Nephron progenitor cell (in vitro differentiated cells): ENCODE measurements at places on chromosomes 12 and 14.

DNA sequence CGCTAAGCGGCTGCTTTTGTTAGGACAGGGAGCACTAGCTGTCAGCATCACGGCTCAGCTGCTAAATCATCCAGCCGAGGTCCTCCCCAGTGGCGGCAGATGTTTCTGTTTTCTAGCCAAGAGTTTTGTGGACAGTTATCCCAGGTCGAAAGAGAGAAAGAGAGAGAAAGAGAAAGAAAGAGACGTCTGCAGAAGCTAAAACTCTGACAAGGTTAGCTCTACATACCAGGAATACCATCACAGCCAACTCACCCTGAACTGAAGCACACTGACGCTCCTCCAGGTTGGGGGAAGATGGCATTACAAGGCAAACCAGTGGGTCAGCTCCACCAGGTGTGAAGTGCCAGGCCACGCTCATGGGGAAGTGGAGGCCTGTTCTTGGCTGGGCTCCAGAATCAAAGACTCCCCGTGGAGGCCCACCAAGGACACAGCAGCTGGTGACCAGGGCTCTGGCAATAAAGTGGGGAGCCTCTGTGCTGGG lies 64.9 kb upstream of the DICER1 start:
- DNase-seq = no peak
- H3K4me1 ChIP-seq = peaks cover 84% of the 10 kb centered on the region
- H3K27ac ChIP-seq = peak overlapping the region; percentile 43
- peaks cover 10% of the 10 kb centered on the region for H3K27me3 ChIP-seq

DNA sequence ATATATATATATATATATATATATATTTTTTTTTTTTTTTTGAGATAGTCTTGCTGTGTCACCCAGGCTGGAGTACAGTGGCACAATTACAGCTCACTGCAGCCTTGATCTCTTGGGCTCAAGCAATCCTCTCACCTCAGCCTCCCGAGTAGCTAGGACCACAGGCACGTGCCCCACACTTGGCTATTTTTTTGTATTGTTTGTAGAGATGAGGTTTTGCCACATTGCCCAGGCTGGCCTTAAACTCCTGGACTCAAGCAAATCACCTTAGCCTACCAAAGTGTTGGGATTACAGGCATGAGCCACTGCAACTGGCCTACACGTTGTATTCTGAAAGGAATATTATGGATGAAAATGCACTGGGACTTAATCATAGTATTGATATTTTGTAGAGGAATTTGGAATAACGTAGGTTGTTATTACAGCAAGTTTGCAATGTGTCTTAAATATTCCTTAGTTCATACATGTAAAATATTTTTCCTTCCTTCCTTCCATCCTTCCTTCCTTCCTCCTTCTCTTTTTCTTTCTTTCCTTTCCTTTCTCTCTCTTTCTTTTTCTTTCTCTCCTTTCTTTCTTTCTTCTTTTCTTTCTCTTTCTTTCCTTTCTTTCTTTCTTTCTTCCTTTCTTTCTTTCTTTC lies 862 bp downstream of the KLRB1 start:
- H3K4me1 ChIP-seq = no peaks in the 10 kb centered on the region
- no peak for DNase-seq
- no peak overlapping the region for H3K4me3 ChIP-seq

DNA sequence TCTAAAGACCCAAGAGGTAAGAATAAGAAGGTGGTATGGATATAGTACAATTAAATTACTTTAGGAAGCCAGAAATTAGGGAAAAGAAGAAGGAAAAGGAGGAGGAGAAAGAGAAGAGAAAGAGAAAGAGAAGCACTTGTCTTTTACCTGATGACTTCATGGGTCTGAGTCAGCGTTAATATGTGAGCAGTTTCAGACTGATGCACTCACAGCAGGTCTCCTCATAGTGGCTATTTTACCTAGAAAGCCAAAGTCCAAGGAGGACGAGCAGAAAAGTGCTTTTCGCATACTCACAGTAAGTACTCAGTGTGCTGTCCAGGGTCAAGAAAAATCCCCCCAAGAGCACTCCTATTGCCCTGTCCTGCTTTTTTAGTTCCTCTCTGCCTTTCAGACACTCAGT lies 222.1 kb downstream of the C12orf42 start:
- no peak overlapping the region for H3K4me3 ChIP-seq
- peaks cover 10% of the 10 kb centered on the region for H3K27me3 ChIP-seq
- no peak overlapping the region for H3K27ac ChIP-seq
- no peaks in the 10 kb centered on the region for H3K4me1 ChIP-seq

DNA sequence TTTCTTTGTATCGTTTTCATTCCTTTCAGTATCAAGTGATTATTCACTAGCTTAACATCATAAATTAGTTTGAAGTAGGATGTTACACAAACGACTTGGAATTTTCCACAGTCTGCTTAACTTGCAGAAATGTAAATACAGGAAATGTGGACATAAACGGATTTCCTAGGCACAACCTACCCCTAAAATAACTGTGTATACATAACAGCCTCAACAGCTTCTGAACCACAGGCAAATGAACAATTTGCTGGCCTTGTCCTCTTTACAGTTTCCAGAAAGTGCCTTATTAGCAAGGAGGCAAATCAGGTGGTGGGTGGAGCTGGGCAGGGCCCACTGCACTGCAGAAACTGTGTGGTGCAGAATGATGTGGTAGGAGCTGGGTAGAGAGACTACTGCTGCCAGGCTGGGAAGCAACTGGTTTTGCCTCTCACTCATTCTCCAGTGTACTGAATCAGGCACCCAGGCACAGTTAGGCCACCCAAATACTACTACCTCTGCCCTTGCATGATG lies 14.1 kb downstream of the DRAM1 start:
- H3K36me3 ChIP-seq = no peaks in the 10 kb centered on the region
- no peak overlapping the region for H3K4me3 ChIP-seq

- no peaks in the 10 kb centered on the region for H3K27me3 ChIP-seq
- no peak for DNase-seq
- H3K27ac ChIP-seq = peak overlapping the region; percentile 76
Observed at GRCh38 chr12:96237465-96238077, 43.4 kb downstream of the ELK3 start.

DNA sequence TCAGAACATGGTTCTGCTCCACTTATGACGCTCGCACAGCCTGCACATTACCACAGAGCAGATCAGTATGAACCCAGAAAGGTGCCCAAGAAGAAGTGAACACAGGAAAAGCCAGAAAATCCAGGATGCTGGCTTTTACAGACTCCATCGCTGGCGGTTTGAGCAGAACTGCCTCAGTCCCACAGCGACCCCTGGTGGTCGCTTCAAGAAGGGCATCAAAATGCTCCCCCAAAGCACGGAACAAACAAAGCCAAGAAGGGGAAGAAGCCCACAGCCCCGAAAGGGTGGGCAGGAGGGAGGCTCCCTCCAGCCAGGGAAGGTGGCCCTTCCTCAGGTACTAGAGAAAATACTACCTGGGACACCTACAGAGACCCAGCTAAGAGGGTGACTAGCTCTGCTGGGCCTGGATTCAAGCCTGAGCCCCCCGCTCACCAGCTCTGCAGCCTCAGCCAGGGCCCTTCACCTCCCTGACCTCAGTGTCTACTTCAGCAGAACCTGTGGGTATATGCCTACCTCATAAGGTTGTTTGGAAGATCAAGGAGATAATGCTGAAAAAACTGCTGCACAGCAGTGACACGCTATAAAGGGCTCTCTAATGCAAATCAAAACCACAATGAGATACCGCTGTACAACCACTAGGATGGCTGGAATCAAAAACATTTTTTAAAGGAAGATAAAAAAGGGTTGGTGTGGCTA lies 98.1 kb downstream of the NCOR2 start:
- DNase-seq = no peak
- no peak overlapping the region for H3K4me3 ChIP-seq
- no peaks in the 10 kb centered on the region for H3K27me3 ChIP-seq
- peaks cover under 1% of the 10 kb centered on the region for H3K4me1 ChIP-seq
- H3K27ac ChIP-seq = no peak overlapping the region

- no peaks in the 10 kb centered on the region for H3K36me3 ChIP-seq
- peaks cover 3% of the 10 kb centered on the region for H3K27me3 ChIP-seq
- no peak overlapping the region for H3K27ac ChIP-seq
- no peak overlapping the region for H3K4me3 ChIP-seq
Observed at GRCh38 chr12:20631711-20632110, 63.4 kb upstream of the SLCO1C1 start.

DNA sequence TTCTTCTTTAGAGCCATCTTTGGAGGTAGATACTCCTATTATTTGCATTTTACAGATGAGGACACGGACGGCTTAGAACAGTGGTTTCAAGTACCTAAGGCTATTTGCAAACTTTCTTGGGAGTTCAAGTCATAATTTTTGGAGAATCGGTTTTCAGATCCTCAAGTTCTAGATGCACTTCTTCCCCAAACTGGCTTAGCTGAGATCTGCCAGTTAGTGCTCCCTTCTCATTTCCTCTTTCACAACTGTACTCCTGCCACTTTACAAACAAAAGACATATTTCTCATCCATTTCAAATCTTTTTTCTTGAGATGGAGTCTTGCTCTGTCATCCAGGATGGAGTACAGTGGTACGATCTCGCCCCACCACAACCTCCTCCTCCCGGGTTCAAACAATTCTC lies 77.3 kb downstream of the HELB start:
- H3K4me3 ChIP-seq = no peak overlapping the region
- no peaks in the 10 kb centered on the region for H3K27me3 ChIP-seq
- no peaks in the 10 kb centered on the region for H3K4me1 ChIP-seq
- no peak for DNase-seq
- no peak overlapping the region for H3K27ac ChIP-seq
- peaks cover 15% of the 10 kb centered on the region for H3K36me3 ChIP-seq

DNA sequence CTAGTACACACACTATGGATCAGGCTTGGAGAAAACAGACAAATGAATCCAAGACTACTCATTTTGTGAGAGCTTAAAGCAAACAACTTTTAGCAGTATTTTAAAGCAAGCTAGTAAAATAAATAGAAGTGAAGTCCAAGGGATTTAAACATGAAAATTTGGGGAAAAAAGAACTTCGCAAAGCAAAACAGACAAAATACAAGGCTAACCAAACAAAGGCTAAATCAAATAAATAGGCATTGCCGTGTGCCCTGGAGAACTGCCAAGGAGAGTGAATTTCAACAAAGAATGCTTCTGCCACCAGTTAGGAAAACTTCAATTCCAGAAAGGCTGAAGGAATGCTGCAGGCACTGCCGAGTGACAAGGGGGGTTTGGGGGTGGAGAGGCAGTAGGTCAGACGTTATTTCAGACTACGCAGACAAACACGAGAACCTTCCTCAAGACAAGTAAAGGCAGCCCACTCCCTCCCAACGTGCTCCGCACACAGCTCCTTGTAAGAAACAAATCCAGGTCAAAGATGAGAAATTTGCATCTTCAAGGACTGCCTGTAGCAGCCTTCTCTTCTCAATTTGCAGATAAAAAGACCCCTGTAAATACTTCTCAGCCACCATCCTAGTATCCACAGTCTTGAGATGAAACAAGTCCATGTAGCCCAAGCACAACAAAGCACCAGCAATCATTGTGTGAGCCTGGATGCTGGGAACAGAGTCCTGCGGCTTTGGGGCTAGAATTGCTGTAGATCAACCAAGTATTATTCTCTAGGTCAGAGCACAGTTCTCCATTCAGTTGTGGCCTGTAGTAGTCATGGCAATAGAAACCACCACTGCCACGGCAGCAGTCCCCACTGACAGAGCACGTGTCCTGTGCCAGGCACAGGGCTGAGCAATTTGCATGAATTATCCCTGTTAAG lies 43.3 kb downstream of the EFCAB11 start:
- peaks cover 28% of the 10 kb centered on the region for H3K4me1 ChIP-seq
- peak overlapping the region; percentile 39 for H3K27ac ChIP-seq
- H3K36me3 ChIP-seq = peaks cover 6% of the 10 kb centered on the region
- peaks cover 6% of the 10 kb centered on the region for H3K27me3 ChIP-seq
- no peak overlapping the region for H3K4me3 ChIP-seq
- no peak for DNase-seq

GRCh38 chr14:58972233-58973017 lies 216.0 kb upstream of the DAAM1 start:
- H3K27me3 ChIP-seq = peaks cover 4% of the 10 kb centered on the region
- no peak overlapping the region for H3K27ac ChIP-seq
- H3K4me1 ChIP-seq = peaks cover 8% of the 10 kb centered on the region
- H3K36me3 ChIP-seq = no peaks in the 10 kb centered on the region
- no peak for DNase-seq
- no peak overlapping the region for H3K4me3 ChIP-seq

GRCh38 chr12:76303989-76304460 lies 44.2 kb downstream of the BBS10 start:
- H3K27me3 ChIP-seq = peaks cover 7% of the 10 kb centered on the region
- no peaks in the 10 kb centered on the region for H3K4me1 ChIP-seq
- DNase-seq = no peak
- H3K27ac ChIP-seq = no peak overlapping the region
- no peaks in the 10 kb centered on the region for H3K36me3 ChIP-seq

- no peak overlapping the region for H3K27ac ChIP-seq
- no peak overlapping the region for H3K4me3 ChIP-seq
- peaks cover 81% of the 10 kb centered on the region for H3K36me3 ChIP-seq
Observed at GRCh38 chr12:112489456-112489855, 70.7 kb downstream of the PTPN11 start.

GRCh38 chr14:57822081-57822480 lies 43.8 kb downstream of the SLC35F4 start:
- H3K4me1 ChIP-seq = peaks cover 6% of the 10 kb centered on the region
- no peak for DNase-seq
- no peak overlapping the region for H3K27ac ChIP-seq
- H3K36me3 ChIP-seq = no peaks in the 10 kb centered on the region

DNA sequence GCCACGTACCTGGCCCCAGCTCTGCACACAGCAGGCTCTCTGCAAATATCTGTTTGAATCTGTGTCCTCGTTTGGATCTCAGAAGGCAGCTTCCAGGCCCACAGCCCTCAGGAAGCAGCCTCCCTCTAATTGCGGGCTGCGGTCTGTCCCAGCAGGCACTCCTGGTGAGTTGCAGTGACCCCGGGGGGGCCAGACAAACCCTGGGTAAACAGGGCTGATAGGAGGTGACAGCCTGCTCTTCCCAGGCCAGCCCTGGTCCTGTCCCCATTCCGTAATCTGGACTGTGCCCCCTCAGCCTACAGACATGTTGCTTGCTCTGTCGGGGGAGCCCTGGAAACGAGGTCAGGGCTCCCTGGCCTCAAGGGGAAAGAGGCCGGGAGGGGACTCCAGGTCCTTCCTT lies 2.0 kb downstream of the FOXN4 start:
- H3K27me3 ChIP-seq = peaks cover 96% of the 10 kb centered on the region
- H3K4me1 ChIP-seq = peaks cover 37% of the 10 kb centered on the region
- H3K27ac ChIP-seq = no peak overlapping the region
- no peaks in the 10 kb centered on the region for H3K36me3 ChIP-seq
